T-helper 17 cell (primary cell): ENCODE measurements at places on chromosomes 2 and 18.

- no peak for DNase-seq
Measured at GRCh38 chr18:79385708-79386341, 9.9 kb upstream of the NFATC1 start.

GRCh38 chr2:190701586-190701985 is 52.7 kb downstream of the NAB1 start:
- no peak for DNase-seq

DNA sequence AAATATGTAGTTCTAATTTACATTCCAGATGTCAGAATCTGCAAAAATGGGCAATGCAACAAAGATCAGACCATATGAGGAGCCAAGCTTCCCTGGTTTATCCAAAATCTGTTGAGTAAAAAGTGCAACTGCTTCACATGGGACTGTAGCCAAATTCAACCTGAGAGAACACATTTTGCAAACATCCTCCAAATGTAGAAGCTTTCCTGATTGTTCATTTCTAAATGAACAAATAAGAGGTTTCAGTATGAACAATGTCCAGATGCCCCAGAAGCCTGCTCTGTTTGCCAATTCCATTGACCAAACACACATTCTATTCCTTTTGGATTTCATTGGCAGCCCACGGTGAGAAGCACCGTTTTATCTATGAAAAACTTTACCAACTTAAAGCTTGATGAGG is 117.9 kb upstream of the OSR1 start:
- DNase-seq = no peak

DNA sequence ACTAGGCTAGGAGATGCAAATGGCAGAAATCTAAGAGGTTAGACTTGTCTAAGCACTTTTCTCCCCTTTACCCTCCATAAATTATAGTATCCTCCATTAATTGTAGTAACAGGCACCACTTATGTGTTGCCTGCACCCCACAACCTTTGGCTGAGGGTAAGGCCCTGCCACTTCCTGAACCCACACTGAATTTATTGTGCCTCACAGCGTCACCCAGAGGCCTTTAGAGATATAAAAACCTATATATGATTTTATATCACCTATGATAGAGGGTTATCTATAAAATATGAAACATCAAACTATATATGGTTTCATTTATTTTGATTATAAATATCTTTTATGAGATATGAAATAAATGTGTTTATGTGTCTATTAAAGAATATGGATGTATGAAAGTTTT is 2.6 kb downstream of the UGT1A9 start:
- DNase-seq = no peak

GRCh38 chr2:201794294-201794693 is 12.0 kb upstream of the CDK15 start:
- DNase-seq = no peak

DNA sequence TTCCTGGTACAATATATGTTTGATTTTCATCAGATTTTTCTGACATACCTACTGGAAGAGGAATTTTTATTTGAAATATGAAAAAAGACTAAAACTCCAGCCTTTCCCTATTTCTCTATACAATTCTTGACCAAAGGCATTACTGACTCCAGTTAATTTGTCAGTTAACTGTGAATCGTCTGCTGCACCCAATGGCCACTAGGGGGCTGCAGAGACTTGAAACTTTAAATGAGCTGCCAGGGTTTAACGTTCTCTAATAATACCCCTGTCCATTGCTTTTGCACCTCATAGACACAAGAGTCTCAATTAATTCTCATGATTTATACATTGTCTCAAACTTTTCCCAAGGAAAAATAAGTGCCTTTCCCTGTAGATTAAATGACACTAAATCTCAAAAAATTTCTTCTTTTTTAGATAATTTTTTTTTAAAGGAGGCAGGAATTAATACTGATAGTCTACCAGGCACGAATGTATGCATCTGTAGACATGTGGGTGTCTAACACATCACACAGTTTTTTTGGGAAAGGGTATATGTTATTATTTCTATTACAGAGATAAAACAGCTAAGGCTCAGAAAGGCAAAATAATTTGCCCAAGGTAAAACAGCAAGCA is 1.8 kb upstream of the ALK start:
- no peak for DNase-seq

GRCh38 chr2:173571887-173572680 is 217.4 kb downstream of the CDCA7 start:
- DNase-seq = no peak

GRCh38 chr2:191916826-191917225 is 69.9 kb upstream of the CAVIN2 start:
- DNase-seq = no peak

- no peak for DNase-seq
Measured at GRCh38 chr2:63661076-63661475, 72.3 kb downstream of the MDH1 start.

- DNase-seq = no peak
Measured at GRCh38 chr2:15808204-15808910, 132.0 kb upstream of the MYCN start.

DNA sequence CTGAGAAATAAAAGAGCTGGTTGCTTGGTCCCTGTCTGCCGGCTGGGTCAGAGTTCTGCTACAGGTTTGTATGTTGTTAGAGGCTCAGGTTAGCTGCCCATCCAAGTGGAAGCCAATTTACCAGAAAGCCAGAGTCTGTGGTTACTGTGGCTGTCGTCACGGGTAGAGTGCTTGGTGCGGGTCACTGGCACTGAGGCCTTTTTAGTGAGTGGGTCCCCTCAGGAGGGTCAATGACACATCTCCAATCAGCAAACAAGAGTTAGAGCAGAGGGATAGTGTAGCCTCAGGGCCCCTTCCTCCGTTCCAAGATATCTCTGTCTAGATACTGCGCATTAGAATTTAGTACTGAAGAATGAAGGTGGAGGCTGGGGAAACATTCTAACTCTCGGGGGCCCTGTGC is 41.2 kb downstream of the CTIF start:
- DNase-seq = no peak

DNA sequence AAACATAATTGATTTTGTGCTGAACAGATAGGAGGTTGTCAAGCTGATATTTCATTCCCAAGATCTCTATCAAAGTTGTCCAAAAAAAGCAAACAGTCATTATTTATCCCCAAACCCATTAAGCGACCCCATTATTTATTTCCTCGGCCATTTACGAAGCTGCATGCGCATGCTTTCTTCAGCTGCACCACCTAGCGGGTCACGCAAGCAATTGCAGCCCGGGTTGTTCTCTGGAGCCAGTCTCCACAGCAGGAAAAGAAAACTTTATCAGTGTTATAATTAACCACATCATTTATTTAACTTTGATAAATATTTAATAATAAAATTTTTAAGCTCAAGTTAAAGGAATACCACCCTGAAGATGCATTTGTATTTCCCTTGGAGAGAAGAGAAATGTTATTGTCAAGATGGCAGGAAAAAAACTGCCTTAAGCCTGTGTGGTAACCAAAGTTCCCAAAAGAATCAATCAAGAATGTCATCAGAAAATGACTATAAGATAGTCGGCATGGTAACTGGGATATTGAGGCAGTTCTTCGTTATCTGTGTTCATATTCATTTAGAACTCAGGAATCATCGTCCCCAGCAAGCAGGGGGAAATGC is 304.7 kb downstream of the FBXO15 start:
- DNase-seq = no peak

- DNase-seq = no peak
Measured at GRCh38 chr2:8298783-8299182, 383.1 kb upstream of the ID2 start.

- DNase-seq = no peak
Measured at GRCh38 chr2:69200107-69200520, 186.9 kb downstream of the GFPT1 start.

DNA sequence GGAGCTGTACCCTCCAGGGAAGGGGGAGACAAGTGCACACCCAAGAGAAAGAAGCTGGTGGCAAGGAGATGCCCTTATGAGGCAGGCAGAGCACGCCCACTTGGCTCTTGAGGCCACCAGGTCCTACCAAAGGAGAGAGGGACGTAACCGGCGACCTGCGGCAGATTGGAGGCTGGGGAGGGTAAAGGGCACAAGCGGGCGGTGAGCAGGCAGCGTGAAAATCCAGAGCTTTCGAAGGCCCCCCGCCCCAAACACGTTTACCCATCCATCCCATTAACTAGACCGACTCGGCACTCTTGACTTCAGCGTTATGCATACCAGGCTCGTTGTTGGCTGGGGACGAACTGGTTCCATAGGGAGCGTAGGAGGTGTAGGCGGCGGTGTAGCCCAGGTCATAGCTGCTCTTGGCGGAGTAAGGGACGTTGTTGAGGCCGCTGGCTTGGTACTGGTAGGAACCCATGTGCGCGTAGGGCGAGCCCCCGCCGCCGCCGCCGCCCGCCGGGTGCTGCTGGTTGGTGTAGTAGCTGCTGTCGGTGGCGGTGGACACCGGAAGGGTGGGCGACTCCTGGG is 794 bp downstream of the DLX2 start:
- DNase-seq = no peak

- DNase-seq = no peak
Measured at GRCh38 chr2:134399096-134399495, 145.2 kb downstream of the MGAT5 start.

DNA sequence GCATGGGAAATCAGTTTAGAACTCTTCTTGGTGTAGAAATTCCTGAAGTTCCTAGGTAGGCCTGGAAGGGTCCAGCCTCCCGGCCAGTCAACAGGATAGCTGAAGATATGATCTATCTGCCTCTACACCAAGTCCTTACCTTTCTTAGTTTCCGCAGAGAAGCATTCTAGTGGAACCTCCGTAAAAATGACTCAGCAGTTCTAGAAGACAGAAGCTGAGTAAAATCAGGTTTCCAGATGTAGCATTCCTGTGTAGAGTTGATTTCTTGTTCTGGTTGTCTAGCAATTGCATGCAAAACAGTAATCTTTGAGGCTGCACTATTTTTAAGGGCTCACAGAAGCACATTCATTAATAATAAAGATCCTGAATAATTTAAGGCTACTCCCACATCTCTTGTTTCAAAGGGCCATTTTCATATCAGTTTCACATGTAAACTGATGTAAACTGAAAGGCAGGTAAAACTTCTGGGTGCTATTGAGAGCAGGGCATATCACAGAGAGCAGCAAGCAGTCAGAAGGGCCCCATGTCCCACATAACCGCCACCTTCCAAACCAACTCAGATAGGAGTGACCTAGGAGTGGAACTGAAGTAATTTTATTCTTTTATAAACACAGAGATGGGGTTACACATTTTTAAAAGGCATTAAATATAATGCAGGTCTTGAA is 3.2 kb upstream of the DYTN start:
- DNase-seq = no peak

GRCh38 chr2:48617618-48618017 is at the start of gene GTF2A1L:
Gene GTF2A1L, plus strand, starts transcription at chr2:48617856. Its CDS starts 19 bp downstream, at chr2:48617875.
- DNase-seq = no peak

DNA sequence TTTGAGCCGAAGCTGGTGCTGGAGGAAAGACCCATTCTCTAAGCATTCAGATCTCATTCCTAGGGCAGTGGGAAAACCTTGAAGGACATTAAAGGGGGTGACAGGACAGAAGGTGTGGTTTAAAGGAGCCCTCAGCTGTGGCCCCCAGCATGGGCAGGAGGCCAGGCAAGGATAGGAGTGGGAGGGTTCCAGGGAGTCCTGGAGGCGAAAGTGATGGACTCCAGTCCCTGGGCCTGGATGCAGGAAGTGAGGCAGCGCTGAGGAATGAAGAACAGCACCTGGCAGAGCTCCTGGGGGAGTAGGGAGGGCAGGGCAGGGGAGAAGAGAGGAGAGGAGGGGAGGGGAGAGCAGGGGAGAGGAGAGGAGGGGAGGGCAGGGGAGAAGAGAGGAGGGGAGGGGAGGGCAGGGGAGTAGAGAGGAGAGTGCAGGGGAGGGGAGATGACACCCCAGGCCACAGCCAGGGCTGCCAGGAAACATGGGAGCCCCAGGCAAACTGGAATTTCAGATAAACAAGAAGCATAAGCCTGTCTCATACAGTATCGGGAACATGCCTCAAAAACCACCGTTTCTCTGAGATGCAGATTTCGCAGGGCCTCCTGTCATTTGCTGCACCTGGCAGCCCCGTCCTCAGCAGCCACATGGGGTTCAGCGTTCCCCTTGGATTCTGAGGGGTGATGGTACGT is 5.7 kb downstream of the RAMP1 start:
- no peak for DNase-seq

DNA sequence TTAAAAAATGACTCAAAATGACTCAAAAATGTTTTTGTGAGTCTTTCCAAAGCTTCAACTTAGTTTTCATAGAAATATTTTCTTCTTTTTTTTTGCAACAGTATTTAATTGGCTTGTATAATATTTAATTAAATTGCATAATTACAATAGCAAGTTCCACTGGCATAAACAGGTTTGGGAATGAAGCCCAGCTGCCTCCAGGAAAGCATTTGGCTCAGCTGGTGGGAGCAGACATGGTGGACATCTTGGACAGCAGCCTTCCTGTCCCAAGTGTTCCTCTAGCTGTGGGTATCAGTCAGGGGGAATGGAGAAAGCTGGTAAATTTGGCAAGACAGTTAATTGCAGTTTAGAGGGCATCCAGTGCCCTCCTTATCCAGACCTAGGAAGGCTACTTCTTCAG is 213.4 kb downstream of the ZBTB7C start:
- DNase-seq = no peak

DNA sequence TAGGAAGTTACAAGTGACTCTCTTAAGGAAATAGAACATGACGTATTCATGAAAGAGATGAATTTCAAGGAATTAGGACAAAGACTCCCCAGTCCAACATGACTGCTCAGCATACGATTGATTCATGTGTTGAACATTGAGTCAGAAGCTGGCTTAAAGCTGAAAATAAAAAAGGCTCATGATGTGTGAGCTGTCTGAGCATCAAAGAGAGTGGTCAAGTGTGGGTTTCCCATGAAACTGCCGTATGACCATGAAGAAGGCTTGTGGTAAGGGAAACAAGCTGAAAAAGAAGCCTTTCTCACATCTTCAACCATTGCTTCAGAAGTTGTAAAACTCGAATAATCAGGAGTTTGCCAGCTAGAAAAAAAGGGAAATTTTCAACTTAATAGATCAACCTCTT is 201.9 kb upstream of the APCDD1 start:
- DNase-seq = no peak

DNA sequence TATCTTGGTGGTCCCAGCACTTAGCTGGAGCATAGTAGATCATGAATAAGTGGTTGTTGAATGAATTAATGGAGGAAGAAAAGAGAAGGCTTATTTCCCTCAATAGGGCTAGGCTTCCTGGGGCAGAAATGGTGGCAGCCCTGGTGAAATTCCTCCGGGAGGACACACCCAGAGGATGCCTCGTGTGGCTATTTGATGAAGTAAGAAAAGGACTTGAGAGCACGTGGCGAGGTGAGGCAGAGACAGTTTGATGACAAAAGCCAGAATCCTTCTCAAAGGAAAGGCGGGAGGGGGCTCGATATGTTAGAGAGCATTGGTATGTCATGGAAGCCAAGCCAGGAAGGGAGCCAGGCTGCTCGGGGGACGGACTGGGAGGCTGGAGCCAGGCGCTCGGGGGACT is 14.7 kb downstream of the FAM228A start:
- DNase-seq = no peak

DNA sequence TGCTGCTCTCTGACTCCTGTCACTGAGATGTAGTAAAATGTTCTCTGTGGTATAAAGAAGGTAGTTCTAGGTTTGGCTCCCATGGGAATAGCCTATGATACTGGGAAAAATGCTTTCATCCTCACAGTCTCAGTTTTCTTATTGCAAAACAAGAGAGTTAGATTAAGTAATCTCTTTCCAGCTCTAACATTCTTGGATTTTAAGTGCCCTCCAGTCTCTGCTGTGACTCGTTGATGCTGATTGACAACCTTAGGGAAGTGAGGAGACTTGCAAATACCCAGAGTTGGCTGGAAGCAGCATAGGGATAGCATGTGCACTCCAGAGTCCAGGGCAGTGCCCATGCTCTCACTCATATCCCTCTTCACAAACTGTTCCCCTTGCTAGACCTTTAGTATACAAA is 534.9 kb downstream of the SLC4A3 start:
- DNase-seq = no peak
